Right atrium auricular region (tissue), 2 donors: ENCODE measurements at places on chromosomes 12 and 14. TPM values are rescaled to one million over a fixed set of nuclear protein-coding genes. Genes with fewer than 3 reads are reported as not detected.

DNA sequence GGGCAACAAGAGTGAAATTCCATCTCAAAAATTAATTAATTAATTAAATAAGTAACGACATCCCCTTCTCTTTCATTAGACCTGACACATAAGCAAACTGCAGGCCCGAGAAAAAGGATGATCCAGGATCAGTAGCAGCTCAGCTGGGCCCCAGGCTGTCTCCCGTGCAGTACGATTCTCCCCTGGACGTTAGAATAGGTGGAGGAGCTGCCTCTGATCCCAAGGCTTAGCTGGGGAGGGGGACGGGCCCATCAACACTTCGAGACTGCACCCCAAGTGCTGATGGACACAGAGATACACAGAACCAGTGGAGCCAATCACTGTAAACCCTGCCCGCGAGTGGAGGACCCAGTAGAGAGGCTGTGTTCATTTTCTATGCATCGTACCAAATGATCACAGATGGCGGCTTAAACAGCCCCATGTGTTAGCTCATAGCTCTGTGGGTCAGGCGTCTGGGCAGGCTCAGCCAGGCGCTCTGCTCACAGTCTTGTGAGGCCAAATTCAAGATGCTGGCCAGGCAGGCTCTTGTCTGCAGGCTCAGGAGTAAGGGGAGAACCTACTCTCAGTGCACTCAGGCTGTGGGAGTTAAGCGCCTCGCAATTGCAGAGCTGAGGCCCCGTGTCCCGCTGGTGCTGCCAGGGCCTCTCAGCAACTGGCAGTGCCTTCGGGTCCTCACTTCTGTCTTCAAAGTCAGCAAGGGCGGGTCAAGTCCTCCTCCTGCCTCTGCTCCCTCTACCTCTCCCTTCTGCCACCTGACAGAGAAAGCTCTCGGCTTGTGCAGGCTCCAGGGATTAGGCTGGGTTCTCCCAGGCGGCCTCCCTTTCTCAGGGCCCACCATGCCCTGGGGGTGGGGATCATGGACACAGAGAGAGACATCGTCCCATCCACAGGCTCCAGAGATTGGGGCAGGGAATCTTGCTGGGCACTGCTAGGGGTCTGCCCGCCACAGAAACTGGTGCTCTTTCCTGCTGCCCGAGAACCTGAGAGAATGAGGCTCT is 26.4 kb downstream of the RIMBP2 start:
- DNase-seq, result no peak

DNA sequence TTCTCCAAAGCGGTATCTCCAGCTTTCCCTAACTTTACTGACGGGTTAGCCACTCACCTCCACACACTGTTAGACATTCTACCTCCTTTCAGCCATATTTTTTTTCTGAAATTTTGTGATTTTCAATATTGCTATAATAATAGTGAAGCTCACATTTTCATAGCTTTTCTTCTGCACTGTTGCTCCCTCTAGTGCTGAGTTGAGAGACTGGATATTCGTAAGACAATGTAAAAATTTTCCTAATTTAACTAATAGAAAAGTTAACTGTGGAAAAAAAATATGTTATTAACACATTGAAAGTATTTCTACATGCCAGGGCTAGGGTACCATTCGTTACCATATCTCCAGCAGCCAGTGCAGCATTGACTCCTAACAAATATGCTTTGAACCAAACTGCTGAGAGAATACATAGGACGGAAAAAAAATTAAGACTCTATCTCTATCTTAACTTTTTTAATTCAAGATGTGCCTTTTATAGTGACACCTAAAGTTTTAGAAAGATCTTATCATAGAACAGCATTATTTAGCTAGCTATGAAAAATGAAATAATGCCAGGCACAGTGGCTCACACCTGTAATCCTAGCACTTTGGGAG is 48.7 kb upstream of the ABCC9 start:
- no peak for DNase-seq

GRCh38 chr12:63325757-63326156 is 174.8 kb upstream of the AVPR1A start:
- no peak for DNase-seq

Gene TGM1
- total RNA-seq, result 11.9 TPM

Gene SMARCC2
- total RNA-seq, result 70.2 TPM

Gene SMIM41
- 3.2 TPM for total RNA-seq
